ENCODE measurements at places on chromosomes 3 and 15. TPM values are rescaled to one million over a fixed set of nuclear protein-coding genes. Genes with fewer than 3 reads are reported as not detected.

DNA sequence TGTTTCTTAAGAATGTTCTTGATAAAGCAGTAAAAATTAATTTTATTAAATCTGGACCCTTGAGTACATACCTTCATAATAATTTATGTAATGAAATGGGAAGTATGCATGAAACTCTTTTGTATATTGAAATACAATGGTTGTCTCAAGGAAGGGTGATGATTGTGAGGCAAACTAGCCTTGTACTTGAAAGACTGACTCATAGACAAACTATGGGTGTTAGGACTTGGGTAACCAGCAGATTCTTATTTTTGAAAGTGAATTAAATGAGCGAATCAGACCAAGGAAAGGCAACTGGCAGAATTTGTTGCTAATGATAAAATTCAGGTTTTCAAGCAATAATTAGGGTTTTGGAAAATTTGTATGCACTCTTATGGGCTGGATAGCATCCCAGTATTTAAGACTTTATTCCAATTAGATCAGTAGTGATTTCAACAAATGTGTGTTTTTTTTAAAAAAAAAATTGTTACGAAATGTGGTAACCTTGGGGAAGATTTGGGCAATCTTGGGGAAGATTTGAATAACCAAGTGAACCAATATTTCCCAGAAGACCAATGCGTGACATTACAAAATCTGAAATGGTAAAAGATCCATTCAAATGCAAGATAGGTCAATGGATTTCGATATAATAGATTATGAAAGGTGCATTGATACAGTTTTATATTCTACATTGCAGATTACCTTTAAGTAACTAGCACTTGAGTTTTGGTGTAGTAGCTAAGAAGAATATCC, 42.0 kb downstream of the ATP2C1 start:
- peaks cover 21% of the 10 kb centered on the region for H3K36me3 ChIP-seq
- H3K4me3 ChIP-seq = no peak overlapping the region
- peak; percentile 57 for DNase-seq
- H3K27ac ChIP-seq = no peak overlapping the region
- H3K27me3 ChIP-seq = no peaks in the 10 kb centered on the region

- peaks cover 4% of the 10 kb centered on the region for H3K4me1 ChIP-seq
- DNase-seq = peak; percentile 72
- H3K27me3 ChIP-seq = no peaks in the 10 kb centered on the region
- no peak overlapping the region for H3K4me3 ChIP-seq
- H3K27ac ChIP-seq = no peak overlapping the region
These were observed 69.5 kb downstream of the C3orf38 start for GRCh38 chr3:88219138-88219792.

DNA sequence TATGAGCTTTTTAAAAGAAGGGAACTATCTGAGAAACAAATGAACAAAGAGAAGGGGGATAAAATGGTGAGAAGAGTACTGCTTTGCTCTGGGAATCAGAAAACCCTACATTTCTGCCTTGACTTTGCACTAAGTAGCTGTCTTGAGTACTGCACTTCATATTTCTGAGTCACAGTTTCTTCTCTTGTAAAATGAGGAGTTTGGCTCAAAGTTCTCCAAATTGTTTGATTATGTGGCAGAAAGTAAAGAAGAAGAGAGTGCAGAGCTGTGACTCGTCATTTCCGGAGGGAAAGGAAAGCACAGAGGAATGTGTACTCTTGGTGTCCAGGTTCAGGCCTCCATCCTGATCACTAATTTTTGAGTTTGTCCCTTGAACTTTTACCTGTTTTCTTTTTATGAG, 54.7 kb downstream of the TP63 start:
- H3K4me3 ChIP-seq = no peak overlapping the region
- no peaks in the 10 kb centered on the region for H3K27me3 ChIP-seq
- peaks cover 10% of the 10 kb centered on the region for H3K4me1 ChIP-seq
- peaks cover 11% of the 10 kb centered on the region for H3K36me3 ChIP-seq

DNA sequence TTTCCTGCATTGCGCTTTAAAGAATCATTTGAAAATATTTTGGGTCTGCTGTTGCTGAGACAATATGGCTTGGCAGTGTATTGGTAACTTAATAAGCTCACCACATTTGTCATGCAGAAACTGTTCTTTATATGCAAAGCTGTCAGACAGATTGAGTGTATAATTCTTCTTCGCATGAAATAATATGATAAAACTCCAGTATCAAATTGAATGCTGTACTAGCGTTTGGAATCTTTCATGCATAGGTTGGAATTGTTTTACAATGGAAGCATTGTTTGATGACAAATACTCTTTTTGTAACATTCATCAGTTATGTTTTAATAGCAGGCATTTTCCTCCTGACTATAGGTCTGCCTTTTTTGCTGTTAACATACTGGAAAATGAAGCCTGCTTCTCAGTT, 53.8 kb downstream of the RBMS3 start:
- H3K27ac ChIP-seq = peak overlapping the region; percentile 98
- no peak for DNase-seq
- H3K4me3 ChIP-seq = peak overlapping the region; percentile 74
- no peaks in the 10 kb centered on the region for H3K36me3 ChIP-seq
- peaks cover 38% of the 10 kb centered on the region for H3K4me1 ChIP-seq

DNA sequence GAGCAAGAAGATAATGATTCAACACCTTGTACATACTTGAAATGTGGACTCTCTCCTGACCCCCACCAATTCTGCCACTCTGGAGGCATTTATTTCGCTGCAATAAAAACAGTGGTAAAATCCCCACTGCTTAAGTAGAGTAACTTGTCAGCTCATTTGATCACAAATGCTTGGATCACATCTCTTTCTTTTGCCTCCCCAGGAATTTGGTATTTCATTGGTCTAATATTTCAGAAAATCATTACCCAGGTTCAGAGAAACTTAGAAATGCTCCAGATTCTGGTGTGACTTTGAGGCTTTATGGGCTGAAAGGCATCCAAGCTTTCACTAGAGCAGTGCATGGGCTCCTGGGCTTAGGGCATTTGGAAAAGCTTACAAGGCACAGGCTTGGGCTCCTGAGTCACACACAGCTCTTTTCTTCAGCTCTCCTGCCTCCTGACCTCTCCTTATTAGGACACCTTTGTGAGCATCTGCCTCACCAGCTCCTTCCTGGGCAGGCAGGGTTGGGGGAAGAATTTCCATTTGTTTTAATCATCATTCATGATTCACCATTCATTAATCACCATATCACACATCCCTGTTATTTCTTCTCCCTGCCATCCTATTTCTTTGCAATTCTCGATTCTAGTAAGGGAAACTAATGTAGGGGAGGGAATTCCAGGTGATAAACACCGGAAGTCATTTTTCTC, 22.5 kb downstream of the CDCP1 start:
- peak overlapping the region; percentile 80 for H3K27ac ChIP-seq
- H3K36me3 ChIP-seq = peaks cover 11% of the 10 kb centered on the region
- peak; percentile 91 for DNase-seq
- peaks cover 64% of the 10 kb centered on the region for H3K4me1 ChIP-seq

DNA sequence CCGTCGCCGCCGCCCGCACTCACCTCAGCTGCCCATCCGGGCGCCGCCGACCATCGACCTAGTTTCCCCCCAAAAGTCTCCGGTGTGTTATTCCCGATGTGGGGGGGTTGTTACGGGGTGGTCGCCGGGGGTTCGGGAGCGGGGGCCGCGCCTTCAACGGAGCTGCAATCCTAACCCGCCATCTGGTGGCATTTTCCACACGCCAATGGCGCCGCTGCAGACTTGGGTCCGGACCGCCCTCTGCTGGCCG, at the start of gene STAG1:
Gene STAG1, minus strand, starts transcription at position 207 of the 250 bp plus-strand sequence. CDS start 121,480 bp downstream, outside the sequence.
- peak within 1 kb of the TSS; percentile 97 for H3K27ac ChIP-seq
- H3K27me3 ChIP-seq = no peaks in the 10 kb centered on the region
- peaks cover 17% of the 10 kb centered on the region for H3K4me1 ChIP-seq
- peak within 1 kb of the TSS; percentile 79 for H3K4me3 ChIP-seq

Gene CLASP2
- 58.9 TPM for total RNA-seq

GRCh38 chr15:89395461-89395871, 60.8 kb upstream of the POLG start:
- no peaks in the 10 kb centered on the region for H3K36me3 ChIP-seq
- peaks cover 19% of the 10 kb centered on the region for H3K27me3 ChIP-seq
- H3K4me1 ChIP-seq = peaks cover 20% of the 10 kb centered on the region
- H3K4me3 ChIP-seq = no peak overlapping the region
- peak overlapping the region; percentile 59 for H3K27ac ChIP-seq

Measured in MCF 10A (cell line).